ENCODE measurements at places on chromosomes 2 and 18.

DNA sequence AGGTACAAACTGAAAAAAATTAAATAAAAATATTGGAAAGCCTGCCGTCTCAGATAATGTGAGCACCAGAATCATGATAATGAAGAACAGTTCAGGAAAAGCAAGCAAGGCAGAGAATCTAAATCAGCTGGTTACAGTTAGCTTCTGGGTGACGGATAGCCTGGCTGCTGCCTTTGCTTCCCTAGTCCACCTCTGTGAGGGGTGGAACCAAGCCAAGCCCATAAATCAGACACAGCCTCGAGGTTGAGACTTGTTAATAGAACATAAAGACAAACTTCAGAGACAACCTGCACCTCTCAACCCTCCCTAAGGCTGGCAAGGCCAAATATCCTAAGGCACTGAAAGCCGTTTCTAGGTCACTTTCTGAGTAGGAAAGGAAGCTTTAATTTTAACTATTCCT is 334.7 kb upstream of the SLC39A10 start:
- DNase-seq, result no peak

GRCh38 chr2:41319437-41319836 is 728.4 kb upstream of the PKDCC start:
- DNase-seq, result no peak

DNA sequence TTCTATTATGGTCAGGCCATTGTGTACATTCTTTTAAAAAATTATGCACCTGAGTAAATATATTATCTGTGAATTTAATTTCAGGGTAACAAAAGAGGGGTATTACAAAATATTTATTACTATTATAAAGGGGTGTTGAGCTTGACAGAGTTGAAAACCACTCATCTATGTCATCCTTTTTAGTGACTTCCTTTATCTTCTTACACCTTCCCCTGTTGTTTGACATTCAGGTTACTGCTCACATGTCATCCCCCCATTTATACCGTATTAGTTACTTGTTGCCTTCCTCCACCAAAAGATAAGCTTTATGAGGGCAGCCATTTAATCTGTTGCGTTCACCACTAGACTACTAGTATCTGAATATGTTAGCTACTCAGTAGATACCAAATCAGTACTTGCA is 291.2 kb downstream of the BCL2 start:
- DNase-seq, result no peak

DNA sequence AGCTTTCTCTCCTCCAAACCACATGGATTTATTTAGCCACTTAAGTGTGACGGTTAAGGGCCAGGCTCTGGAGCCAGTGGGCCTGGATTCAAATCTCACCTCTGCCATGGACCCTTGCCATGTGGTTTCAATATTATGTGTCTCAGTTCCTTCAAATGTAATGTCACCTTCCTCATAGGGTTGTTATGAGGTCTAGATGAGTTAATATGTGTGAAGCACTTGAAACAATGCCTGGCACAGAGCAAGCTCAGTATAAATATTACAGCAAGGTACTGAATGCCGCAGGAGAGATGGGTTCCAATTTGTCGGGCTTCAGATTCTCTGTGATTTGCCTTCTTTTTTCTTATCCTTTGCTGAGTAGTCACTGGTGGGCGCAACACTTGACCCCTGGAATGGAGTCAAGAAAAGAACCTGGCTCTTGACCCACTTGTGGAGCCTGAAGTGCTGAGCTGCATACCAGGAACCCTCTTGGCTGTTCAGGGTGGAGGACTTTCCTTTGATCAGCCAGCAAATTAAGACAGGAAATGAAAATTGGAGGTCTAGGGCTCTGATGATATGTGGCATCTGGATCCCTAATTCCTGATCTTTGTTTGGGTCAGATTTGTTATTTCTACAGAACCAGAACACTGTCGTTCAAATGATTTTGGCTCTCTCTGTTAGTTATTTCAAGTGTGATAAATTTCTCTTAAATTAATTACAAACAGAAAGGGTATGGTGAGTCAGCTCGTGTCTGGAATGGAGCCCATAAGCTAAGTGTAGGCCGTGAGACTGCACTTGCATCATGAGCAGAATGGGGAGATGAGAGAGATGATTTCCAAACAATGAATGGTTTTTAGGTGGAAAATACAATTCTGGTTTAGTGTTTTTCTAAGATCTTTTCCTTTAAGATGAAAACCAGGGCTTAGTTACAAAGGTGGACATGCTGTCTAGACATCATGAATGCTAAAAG is 293.0 kb downstream of the KCNS3 start:
- no peak for DNase-seq

DNA sequence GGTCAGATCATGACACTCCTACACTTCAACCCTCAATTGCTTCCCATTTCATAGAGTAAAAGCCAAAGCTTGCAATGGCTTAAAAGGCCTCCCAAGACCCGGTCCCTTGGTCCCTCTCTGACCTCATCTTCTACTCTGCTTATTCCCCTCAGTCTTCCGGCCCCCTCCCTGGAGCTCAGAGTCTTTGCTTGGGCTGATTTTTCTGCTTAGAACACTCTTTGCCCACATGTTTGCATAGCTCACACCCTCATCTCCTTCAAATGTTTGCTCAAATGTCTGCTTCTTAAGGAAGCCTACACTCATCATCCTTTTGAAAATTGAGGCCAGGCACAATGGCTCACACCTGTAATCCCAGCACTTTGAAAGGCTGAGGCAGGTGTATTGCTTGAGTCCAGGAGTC is 65.6 kb upstream of the CAPN13 start:
- no peak for DNase-seq
